Effector CD8-positive, alpha-beta T cell (primary cell): ENCODE measurements at places on chromosomes 1 and 21.

GRCh38 chr21:28703861-28704260, 288.8 kb downstream of the LTN1 start:
- no peak for DNase-seq

DNA sequence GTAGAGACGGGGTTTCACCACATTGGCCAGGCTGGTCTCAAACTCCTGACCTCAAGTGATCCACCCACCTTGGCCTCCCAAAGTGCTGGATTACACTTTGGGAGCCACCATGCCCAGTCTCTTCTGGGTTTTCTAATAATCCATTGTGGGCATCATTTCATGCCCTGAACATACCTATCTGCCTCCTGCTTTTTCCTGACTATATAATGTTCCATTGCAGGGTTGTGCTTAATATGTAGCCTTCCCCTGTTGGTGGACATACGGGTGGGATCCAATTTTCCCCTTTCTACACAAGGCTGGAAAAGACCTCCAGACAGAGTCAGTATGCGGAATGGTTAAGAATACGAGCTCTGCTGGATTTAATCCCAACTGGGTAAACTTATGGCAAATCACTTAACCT, 3.5 kb upstream of the ZNF683 start:
- DNase-seq, result no peak

- no peak for DNase-seq
Measured at GRCh38 chr1:209590405-209590804, 6.9 kb downstream of the CAMK1G start.

DNA sequence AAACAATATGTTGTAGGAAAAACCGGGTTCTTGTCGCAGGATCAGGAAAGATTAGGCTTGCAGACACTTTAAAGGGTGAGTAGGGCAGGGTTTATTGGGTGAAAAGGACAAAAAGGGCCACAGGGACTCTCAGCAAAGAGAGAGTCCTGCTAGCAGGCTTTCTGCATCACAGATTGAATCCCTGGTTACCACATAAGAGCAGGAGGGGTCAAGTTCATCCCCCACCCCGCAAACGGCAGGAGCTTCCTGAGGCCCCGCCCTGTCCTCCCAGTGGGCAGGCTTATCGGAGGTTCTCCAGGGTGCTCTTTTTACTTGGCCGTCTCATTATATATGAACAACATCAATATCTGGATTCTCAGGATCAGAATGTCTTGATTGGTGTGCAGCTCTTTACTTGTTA, 47.7 kb downstream of the SYCP1 start:
- DNase-seq, result no peak

- DNase-seq, result no peak
Measured at GRCh38 chr1:151072224-151072623, 1.7 kb downstream of the GABPB2 start.

- no peak for DNase-seq
Measured at GRCh38 chr1:11053758-11054137, 6.1 kb downstream of the SRM start.

GRCh38 chr1:184838504-184838951, 83.9 kb upstream of the EDEM3 start:
- no peak for DNase-seq

DNA sequence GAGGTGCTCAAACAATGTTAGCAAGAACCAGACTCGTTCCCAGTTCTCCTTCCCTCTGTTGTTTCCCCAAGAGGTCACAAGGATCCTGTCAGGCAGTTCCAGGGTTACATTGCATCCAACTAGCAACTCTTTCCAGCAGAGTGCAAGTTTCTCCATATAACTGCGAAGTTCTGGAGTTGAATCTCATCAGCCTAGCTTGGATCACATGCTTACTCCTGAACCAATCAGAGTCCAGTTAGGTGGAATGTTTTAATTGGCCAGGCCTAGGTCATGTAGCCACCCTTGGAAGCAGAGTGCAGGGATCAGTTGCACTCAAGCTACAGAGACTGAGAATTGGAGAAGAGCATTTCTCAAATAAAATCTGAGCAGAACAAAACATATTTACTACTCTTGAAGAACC, 15.9 kb upstream of the PIK3R3 start:
- no peak for DNase-seq

GRCh38 chr1:116075990-116076389, 35.2 kb upstream of the MAB21L3 start:
- no peak for DNase-seq

DNA sequence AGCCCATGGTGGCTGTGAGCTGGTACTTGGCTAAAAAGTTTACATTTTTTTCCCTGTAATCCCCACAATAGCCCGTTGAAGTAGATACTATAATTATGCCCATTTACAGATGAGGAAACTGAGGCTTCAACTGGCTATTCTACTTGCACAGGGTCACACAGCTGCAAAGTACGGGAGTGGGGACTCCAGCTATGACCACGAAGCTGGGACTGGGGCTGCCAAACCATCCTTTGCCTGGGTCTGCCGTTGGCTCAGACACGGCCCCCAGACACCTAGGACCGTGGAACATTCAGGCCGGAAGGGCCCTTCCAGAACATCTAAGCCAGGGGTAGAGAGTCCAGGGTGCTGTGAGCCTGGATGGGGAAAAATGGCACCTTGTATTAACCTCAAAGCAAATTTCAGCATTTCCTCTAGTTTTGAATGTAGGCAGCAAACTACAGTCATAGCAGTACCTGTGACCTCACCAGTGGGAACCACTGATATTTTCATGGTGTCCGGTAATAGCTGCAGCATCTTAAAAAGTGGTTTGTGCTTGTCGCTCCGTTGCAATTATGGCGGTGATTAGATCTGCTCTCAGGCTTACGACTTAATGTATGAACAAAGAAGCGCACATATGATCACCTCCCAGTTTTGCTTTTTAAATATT, 4.3 kb downstream of the TP73 start:
- DNase-seq, result no peak

GRCh38 chr1:1273512-1274298, at the start of gene UBE2J2:
UBE2J2 (minus strand) TSS chr1:1273854; CDS start chr1:1267992, 5,862 bp downstream.
- peak; percentile 90 for DNase-seq

DNA sequence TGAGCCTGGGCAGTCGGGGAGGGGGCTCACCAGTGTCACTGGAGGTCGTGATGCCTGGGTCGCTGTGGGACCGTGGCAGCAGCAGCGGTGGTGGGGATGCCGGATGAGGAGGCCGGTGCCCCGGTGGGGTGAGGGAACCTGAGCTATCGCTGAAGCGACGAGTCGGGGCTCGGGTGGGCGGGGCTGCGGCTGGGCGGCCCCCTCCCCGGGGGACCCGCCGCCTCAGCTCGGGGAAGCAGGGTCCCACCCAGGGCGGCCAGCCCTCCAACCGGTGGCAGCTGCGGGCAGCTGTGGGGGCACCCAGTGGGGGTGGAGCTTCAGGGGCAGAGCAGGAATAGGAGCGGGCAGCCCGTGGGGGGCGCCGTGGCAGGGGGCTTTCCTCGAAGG, 5.0 kb downstream of the ENTREP3 start:
- DNase-seq, result peak; percentile 57

DNA sequence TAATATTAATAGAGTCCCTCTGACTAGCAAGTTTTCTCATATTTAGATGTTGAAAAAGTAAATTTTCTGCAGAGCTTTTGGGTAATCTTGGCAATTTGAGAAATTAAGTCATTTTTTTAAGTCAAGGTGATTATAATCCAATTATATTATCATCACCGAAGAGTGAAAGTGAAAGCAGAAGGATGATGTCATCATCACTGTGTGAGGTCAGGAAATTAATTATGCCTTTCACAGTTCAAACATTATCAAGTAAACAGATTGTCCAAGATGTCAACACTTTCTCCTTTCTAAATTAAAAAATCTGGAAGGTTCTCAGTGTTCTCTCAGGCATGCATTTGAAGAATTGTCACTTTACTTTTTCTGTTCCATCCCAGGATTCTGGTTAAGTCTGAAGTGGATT, 296.0 kb downstream of the TBX15 start:
- no peak for DNase-seq

DNA sequence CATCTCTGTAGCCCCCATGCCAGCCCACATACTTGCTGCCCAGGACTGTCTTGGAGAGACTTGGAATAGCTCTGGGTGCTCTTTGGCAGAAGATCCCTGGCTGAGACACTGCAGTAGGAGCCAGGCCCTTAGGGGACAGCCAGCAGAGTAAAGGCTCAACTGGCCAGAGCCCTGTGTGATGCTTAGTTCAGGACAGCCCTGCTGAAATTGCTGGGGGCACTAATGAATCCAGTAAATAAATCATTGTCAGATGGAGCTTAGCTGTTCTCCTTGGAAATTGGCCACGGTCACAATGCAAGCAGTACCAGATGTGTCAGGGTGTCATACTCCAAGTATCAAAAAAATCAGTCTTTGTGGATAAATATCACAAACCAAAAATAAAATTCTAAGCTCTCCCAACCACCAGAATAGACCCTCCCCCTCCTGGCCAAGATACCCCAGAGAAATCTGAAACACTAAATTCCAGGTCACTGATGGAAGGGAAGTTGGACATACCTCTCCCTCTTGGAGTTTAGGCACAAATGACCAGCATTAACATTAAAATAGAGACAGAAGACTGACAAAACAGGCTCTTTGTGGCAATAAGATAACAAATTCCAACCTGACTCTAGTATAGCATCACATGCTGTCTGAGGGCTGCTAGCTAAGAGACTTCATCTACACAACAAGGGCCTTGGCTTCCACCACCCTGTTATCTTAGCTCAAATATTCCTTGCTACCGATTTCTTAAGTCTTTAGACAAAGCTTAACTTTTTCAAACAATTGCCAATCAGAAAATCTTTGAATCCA, 83.2 kb upstream of the DNAH14 start:
- no peak for DNase-seq

- DNase-seq, result no peak
Measured at GRCh38 chr1:145879775-145880174, 5.9 kb downstream of the ANKRD35 start.

- DNase-seq, result no peak
Measured at GRCh38 chr1:109111386-109112055, 2.4 kb upstream of the ELAPOR1 start.

GRCh38 chr1:62210960-62211359, 16.3 kb downstream of the L1TD1 start:
- DNase-seq, result no peak

GRCh38 chr1:166172106-166172505, 5.3 kb upstream of the FAM78B start:
- DNase-seq, result no peak

DNA sequence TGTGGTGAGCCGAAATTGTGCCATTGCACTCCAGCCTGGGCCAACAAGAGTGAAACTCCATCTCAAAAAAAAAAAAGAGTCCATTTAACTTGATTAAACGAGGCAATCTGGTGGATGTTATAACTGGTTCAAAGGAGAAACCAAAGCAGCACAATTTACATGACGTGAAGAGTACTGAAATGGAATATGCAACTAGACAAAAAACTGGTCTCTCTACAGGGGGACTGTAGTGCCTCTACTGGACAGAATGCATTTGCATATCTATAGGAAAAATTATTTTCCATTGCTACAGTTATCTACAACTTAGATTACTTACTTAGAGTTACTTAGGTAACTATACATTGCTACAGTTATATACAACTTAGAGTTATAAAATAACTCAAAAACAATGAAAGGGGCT, 2.7 kb upstream of the CAPN2 start:
- DNase-seq, result no peak

DNA sequence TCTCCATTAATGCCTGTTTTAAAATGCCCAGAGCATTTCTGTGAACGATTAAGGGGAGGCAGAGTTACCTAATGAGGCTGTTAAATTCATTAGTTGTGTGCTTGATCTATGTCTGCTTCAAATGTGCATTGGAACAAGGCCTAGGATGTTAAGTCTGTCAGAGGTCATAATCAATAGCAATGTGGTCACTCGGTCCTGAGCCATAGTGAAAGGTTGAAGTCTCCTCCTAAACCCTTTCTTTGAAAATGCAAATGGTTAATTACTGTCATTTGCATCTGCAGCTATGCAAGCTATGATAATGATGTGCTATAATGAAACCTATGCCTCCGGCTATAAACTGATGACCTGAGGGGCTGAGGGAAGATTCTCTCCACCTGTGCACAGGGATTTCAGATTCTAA, 114.2 kb upstream of the NR5A2 start:
- no peak for DNase-seq

DNA sequence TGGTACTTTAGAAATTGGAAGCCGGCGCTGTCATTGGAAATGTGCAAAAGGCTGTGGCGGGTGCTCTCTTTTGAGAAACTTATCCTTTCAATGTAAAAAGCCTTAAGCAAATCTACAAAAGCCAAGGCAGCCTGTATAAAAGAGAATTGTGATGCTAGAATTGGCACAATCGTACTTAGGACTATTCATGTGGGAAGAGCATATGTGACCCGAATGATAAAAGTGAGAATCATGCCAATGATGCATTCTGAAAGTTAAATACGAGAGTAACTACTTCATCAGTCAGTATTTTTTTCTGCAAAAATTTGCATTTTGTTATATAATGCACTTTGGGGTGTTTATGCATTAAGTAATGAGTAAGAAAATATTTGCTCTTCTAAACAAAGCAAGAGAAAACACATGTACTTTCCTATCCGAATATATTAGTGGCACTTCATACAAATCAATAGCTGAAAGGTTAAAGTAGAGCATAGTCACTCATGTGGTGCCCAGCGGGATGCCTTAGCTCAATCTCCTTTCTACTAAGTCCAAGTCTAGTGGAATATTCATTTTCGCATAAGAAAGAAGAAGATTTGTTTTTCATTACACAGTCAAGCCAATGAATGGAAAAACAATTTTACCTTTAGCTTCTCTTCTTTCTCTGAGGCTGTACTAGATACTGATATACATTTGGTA, 1256.6 kb upstream of the B3GALT2 start:
- DNase-seq, result no peak

DNA sequence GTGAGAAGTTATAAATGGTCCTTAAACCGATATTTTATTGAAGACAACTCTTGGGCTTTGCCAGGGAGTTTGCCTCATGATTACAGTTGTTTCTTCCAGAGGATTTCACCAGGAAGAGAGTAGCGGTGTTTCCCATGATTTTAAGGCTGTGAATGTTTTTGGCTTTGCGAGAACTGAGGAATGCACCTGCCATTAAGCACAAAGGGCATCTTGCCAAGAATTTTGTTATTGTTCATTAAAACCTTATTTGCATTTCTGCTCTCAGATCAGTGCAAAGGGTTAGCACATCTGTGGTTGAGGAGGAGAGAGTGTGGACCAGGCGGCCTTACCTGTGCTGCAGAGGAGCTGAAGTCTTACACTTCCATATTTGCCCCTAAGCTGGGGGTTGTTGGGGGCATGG, 13.8 kb downstream of the CNIH3 start:
- DNase-seq, result no peak

DNA sequence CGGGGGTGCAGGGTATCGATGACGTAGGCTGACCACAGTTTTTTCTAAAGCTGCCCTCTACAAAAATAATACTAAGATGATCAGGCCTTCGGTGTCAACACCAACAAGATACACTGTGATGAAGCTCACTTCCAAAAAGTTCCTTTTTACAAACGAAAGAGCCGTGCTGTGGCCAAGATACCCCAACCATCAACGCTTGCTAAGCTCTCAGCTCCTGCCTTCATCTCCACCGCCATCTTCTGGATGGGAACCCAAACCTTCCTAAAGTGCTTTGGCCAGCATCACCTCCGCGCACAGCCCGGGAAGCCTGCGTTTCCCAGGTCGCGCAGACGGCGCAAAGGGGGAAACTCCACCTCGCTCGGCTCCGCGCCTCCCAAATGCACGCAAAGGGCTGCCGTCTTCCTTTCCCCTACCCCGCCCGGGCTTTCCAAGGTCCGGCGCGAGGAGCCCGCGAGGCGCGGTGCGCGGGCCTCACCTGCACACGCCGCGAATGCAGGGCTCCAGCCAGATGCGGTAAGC, 541 bp downstream of the USP48 start:
- peak; percentile 52 for DNase-seq

GRCh38 chr1:29674627-29675326, 438.5 kb downstream of the PTPRU start:
- no peak for DNase-seq
